ENCODE measurements at places on chromosomes 16 and 17.

GRCh38 chr17:74750327-74751069, 2.1 kb downstream of the NHERF1 start:
- no peak for DNase-seq

- peak; percentile 11 for DNase-seq
Measured at GRCh38 chr16:28259091-28259780, 33.1 kb upstream of the SBK1 start.

DNA sequence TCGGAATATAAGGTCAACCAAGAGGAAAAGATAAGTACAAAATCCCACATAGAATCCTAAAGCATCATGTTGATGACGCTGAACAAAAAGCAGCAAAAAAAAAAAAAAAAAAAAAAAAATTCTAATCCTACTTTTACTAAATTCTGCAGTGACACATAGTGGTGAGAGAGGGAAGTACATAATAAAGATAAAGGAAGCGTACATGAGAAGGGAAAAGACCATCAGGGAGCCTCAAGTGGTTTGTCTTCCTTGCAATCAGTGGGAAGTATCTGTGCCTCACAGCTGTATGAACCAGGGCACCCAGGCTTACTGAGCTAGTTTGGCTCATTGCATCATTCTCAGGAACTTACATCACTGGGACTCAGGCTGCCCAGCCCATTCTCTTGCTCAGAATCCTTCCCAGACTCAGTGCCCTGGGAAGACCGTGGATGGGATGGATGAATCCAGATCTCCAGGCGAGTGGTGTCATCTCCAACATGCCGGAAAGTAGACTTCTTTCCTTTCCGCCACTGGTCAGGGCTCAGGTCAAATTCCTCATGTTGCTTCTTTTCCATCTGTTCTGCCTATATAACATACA, 21.2 kb downstream of the SMG6 start:
- no peak for DNase-seq

GRCh38 chr17:38452719-38453118, 24.5 kb downstream of the ARHGAP23 start:
- no peak for DNase-seq

DNA sequence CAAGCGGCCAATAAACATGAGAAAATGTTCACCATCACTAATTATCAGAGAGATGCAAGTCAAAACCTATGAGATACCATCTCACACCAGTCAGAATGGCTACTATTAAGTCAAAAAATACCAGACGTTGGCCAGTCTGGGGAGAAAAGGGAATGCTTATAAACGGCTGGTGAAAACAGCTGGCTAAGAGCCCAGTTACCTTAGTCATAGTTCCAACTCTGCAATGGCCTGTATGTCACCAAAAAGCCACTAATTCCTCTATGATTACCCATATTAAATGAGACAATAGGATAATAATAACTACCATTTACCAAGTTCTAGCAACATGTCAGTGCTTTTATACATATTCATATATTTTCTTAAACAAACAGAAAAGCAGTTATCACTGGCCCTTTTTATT, 42.9 kb upstream of the CDRT4 start:
- no peak for DNase-seq

DNA sequence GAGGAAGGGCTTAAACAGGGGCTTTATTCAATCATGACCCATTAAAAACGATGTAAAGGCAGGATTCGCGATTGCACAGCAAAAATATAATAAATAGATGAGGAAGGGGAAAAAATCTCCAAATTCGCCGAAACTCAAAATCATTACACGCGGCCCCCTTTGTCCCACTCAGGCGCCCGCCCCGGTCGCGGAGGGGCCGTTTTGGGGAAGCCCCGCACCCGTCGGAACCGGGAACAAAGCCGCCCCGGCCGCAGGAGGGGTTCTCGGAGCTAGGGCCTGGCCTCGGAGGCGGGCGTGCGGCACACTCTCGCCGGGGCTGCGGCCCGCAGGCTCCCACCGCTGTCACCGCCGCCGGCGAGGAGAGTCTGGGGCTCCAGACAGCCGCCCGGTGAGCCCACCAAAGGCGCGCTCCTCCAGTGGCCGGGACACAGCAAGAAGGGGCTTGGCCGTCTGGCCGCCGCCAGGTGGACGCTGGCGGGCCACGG, 521 bp downstream of the C16orf87 start:
- DNase-seq, result peak; percentile 37

DNA sequence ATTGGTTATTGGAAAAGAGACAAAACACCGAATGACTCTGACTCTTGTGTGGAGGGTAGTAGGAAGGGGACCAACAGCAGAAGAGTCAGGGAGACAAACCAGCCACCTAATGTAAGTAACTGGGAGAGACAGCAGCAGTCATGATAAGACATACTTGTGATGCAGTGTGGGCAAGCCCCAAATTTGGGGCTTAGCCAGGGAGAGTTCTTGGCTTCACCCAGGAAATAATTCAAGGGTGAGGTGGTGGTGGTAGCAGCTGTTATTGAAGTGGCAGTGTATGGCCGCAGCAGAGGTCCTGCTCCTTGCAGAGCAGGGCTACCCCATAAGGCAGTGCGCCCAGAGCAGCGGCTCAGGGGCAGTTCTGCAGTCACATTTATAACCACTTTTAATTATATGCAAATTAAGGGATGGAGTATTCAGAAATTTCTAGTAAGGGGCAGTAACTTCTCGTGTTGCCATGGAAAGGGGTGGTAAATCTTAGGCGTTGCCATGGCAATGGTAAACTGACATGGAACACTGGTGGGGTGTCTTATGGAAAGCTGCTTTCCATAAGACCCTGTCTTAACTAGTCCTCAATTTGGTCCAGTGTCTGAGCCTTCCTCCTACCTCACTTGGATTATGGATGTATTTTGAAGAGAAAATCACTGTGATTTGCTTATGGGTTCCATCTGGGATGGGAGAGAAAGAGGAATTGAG, 317.1 kb downstream of the PHKB start:
- no peak for DNase-seq

GRCh38 chr16:56984639-56985038, 4.7 kb upstream of the NLRC5 start:
- no peak for DNase-seq

DNA sequence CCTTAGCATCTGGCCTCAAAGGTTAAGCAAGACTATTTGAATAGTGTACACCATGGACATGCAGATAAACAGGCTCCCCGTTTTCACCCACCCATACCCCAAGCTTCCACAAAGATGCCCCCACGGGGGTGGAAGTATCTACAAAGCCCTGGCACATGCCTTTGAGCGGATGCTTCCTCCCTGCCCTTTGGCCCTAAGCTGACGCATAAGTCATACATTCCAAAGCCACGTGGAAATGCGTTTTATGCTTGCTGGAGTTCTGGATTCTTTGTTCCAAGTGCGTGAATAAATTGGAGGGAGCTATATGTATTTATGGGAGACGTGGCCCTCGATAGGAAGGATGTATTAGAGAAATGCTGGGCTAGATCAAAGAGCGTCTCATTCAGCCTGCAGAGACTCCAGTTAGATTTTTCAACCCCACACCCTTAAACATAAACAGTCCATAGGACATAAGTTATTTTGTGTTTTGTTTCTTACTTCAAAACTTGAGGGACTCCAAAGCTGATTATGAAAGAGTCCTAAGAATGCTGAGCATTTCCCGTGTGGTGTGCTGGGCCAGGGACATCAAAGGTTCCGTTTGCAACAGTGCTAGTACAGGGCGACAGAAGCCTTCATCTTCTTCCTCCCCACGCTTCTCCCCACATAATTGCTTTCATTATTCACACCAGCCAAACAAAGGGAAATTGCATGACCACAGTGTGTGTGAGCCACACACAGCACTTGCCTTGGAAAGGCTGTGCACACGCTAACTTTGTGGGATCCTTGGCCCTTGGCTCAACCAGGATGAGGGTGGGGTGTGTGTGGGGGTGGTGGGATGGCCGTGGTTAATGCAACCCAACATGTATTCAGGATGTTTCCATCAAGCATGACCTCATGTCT, 73.6 kb downstream of the WIPI1 start:
- peak; percentile 9 for DNase-seq

GRCh38 chr17:19549746-19550623, 16.3 kb downstream of the SLC47A1 start:
- DNase-seq, result no peak

- no peak for DNase-seq
Measured at GRCh38 chr16:745739-746138, 4.9 kb upstream of the CIAO3 start.

DNA sequence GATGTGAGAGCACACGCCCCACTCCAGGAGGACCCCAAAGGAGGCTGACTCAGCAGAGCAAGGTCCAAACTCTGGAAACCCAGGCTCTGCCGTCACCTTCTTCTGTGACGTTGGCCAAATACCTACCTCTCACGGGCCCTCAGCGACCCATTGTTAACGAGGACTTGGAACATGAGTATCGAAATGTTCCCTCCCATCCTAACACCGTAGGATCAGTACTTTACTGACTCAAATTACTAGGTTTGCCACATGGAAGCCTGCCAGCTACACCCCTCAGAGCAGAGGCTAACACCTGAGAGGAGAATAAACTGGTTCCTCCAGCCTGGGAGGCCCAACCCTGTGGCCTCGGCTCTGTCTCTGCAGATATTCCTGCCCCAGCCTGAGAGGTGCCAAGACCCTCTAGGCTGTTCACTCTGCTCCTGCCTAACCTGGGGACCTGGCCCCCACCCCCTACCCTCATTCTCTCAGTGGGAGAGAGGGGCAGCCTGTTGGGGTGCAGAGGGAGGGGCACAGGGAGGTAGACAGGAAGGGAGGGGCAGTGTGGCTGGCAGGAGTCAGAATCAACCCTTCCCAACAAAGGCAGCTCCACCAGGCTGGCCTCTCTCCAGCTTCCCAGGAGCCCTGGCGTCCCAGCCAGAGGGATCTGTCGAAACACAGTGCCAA, 4.4 kb downstream of the PITPNM3 start:
- no peak for DNase-seq

DNA sequence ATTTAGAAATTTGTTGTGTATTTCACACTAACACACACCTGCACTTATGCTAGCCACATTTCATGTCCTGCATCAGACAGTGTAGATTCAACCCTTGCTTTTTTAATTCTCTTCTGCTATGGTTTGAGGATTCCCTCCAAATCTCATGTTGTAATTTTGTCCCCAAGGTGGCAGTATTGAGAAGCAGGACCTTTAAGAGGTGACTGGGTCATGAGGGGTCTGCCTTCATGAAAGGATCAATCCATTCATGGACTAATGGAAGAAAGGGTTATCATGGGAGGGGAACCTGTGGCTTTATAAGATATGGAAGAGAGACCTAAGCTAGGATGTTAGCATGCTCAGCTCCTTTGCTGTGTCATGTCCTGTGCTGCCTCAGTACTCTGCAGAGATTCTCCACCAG, 1032.2 kb downstream of the CDH11 start:
- no peak for DNase-seq

- no peak for DNase-seq
Measured at GRCh38 chr17:32222621-32223020, 43.0 kb upstream of the RHBDL3 start.

- DNase-seq, result no peak
Measured at GRCh38 chr17:77848257-77848656, 110.2 kb upstream of the TNRC6C start.

DNA sequence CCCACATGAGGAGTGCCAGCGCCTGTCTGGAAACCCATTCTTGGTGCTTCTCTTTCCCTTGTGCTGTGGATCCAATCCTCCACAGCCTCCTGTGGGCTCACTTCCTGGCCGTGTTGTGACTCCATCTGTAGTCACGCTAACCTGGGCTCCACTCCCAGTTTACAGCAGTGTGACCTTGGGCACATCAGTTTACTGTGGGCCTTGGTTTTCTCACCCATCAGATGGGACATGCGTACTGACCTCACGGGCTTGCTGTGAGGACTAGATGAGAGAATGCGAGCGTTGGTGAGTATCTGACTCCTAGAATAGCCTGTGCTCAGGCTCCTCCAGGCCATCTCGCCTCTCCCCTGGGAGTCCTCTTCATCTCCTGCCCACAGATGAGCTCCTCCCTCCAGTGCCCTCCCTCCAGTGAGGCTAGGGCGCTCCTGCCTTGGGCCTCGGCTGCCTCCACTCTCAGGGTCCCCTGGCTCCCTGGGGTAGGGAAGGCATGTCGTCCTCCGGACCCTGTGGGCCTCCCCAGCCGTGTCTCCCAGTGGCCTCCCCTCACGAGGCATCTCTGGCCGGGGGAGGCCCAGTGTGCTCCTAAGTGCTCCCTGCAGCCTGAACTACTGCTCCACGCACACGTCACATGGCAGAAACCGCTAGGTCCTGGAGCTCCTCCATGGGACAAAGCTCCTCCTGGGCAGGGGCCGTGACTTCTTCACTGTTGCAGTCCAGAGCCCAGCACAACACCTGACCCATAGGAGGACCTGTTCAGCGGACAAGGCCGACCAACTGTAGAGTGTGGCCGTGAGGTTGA, 5.2 kb upstream of the FOXJ1 start:
- DNase-seq, result no peak

- DNase-seq, result no peak
Measured at GRCh38 chr17:39678340-39679116, 9.3 kb downstream of the PGAP3 start.

GRCh38 chr16:55324285-55325079, 479 bp downstream of the IRX6 start:
- no peak for DNase-seq

DNA sequence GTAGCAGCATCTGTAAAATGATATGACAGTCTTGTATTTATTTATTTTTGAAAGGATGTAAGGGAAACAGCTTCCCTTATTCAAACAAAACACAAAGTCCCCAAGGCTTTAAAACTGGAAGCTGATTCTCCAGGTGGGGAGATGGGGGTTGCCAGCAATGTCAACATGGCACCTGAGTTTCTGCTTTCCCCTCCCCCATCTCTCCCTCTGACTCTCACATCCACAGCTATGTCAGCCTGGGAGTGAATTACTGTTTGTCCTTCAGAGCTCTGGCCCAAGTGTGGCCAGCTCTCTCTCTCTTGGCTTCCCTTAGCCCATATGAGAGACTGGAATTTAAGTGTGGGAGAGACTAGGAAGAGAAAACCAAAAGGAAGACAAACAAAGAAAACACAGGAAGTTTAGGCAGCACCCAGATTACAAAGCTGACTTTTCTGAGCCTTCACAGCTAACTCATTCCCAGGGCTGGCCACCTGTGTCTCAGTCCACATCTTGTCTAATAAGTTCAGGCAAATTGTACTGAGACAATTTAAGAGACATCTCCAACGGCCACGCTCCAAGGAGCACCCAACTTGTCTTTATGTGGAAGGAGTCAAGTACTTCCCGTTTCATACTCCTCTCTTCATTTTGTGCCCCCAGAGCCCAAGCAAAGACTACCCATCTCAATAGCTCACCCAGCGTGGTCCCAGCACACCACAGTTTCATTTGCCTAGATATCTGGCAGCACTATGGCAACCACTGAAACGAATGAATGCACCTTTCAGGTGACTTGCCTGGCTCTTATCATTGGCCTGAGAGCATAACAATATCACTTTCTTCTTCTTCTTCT, 69.2 kb downstream of the SOX9 start:
- DNase-seq, result no peak

GRCh38 chr16:68374246-68374805, 63.5 kb downstream of the PRMT7 start:
- DNase-seq, result no peak
